ENCODE measurements at places on chromosomes 12 and 14.

DNA sequence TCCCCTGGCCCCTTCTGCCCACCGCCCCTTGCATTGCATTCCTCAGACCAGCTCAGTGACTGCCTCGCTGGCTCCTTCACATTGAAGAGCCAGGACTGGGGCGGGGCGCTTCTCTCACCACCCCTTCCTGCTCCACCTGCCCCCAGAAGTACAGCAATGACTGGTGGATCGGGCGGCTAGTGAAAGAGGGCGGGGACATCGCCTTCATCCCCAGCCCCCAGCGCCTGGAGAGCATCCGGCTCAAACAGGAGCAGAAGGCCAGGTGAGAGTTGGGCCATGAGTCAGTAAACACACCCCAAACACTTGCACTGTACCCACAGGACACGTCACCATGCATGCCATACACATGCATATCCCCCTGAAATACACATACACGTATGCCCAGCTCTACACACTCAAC is 5.8 kb downstream of the CACNB3 start:
- no peak for DNase-seq

DNA sequence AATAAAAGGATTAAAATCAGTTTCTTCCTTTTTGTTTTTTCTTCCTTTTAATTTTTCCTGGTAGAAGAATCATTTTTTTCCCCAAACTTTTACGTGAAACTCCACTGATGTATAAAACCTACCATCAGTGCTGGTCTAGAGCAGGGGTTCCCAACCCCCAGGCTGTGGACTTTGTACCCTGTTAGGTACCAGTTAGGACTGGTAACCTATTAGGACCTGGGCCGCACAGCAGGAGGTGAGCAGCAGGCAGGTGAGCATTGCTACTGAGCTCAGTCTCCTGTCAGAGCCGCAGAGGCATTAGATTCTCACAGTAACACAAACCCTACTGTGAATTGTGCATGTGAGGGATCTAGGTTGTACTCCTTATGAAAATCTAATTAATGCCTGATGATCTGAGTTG is 10.1 kb downstream of the SMCO2 start:
- no peak for DNase-seq

GRCh38 chr12:111248236-111249017 is 120.5 kb downstream of the PHETA1 start:
- DNase-seq, result peak; percentile 85

DNA sequence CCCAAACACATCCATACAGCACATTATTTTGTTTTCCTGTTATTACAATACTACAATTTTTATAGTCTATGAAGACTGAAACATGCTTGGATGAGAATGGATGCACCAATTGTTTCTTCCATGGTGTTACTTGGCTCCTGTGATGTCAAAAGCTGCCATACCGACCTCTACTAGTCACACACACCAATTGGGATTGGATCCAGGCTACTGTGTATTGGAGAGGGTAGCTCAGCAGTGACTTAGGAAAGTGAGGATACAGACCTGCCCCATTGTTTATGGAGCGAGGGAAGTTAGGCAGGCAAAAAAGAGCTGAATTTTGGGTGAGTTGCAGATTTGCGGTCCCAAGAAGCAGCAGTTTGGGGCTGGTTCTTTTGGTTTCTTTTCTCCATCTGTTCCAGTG is 30.8 kb upstream of the AKAP6 start:
- DNase-seq, result no peak

DNA sequence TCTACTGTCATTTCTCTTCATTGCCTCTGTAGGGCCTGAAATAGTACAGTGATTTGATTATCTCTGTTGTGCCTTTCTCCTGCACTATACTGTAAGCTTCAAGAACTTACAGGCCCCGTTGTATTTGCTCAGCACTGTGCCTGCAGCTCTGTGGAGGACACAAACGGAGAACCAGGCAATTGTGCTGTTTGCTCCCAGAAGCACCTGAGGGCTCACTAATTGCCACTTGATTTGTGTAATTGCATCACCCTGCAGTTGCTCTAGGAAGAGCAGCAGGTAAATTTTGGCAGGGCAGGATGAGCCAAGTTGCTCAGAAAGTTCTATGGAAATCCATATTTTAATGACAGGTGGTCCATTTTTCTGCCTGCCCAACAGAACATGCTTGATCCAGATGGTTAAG is 11.6 kb upstream of the KRT82 start:
- no peak for DNase-seq

GRCh38 chr14:52351233-52352060 is 37.3 kb downstream of the PTGER2 start:
- DNase-seq, result no peak

- no peak for DNase-seq
These were observed 30.3 kb downstream of the CCDC88C start for GRCh38 chr14:91387169-91387835.
